ENCODE measurements at places on chromosomes 1 and 21.

DNA sequence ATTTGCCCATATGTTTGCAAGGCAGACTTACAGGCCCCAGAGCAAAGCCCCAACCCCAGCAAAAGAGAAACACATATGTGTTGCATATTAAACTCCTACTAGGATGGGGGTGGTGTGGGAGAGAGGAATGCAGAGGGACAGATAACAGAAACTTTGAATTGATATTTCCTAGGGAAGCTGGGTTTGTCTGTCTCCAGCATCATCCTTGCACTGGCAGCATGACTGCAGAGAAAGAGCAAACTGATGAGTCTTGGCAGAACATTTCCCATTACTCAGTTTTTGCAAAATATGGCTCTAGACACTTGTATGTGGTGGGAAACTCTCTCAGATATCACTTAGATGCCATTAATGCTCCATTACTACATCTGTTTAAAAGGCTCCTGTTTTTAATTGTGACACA, 43.8 kb upstream of the MARK1 start:
- no peak for DNase-seq

- no peak for DNase-seq
Observed at GRCh38 chr1:202145068-202145743, 669 bp upstream of the ARL8A start.

DNA sequence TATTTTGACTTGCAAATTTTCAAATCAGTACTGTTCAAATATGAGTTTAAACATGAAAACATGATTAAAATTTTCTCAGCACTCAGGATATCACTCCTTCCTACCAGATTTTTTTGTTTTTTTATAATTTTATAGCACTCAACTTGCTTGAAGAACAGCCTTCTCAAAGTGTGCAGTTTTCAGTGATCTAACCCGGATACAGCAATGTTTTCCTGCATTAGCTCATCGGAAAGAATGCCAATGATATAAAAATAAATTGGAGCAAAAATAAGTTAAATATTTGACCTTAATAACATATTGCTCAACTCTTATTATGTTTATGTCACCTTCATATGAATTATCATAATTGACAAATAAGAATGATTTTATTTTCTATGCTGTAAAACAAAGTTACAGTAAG, 766.8 kb downstream of the USP25 start:
- no peak for DNase-seq

DNA sequence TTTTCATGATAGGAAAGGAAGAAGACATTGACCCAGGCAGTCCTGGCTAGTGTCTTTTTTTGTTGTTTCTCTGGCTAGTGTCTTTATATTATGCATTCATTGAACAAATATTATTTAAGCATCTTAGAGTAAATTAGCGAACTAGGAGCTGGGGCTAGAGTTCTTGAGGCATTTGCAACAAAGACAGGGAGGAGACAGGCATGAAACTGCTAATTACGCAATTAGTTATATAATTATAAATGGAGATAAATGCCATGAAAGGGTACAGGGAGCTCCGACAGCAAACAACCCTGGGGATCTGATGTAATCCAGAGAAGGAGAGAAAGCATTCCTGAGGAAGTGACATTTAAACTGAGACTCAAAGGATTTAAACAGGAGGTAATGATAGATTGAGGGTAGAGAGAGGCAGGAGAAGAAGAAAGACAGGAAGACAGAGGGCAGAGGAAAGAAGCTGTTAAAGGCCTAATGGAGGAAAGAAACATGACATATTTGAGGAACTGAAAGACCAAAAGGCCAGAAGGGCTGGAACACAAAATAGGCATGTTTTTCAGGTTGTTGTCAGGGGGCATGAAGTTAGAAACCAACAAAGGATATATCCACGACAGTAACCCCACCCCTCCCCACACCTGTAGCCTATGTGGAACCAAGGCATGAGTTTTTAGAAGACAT, 99.5 kb upstream of the GJB5 start:
- no peak for DNase-seq

- no peak for DNase-seq
Observed at GRCh38 chr1:229230893-229231753, 39.8 kb upstream of the RAB4A start.

DNA sequence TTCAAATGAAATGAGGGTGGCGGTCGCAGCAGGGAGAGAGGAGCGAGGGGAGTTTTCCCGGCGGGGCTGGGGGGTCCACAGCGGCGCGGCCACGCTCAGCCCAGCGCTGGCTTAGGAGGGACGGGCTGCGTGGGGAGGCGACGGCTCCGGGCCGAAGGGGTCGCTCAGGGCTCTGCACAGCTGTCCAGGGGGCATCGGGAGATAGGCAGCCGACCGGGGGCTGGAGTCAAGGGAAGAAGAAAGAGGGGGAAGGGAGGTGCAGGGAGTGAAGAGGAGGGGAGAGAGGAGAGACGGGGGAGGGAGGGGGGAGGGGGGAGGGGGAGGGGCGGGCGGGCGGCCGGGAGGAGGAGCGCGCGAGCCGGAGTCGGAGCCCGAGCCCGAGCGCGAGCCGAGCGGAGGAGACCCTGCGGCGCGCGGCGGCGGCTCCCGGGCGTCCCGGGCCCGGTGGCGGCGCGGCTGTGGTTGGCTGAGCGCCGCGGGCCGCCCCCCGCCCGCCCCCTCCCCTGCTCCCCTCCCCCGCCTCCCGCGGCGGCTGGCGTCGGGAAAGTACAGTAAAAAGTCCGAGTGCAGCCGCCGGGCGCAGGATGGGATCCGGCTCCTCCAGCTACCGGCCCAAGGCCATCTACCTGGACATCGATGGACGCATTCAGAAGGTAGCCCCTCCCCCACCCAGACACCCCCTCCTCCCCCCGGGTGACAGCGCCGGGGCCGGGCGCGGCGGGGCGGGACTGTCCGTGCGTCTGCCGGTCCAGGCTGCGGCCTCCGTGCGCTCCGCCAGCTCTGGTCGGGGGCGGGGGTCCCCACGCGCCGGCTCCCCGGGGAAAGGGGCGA, at the start of gene PDE9A:
Gene PDE9A (plus strand): TSS at position 391 of the 831 bp plus-strand sequence. CDS start 194 bp downstream, at position 585.
- no peak for DNase-seq

DNA sequence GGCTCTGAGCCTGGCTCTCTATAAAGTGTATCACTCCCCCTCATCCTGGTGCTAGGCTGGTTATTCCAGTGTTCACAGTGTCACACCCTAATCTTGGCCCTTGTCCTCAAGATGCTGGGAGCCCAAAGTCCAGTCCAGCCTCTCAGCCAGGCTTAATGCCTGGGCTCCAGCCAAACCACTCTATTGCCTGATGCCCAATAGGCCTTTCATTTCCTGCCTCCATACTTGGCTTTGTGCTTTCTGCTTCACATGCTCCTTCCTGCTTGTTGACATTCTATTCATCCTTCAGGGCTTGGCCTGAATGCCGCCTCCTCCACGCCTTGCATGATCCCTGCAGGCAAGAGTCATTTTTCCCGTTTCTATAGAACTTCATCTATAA, 1.7 kb downstream of the KLHDC8A start:
- no peak for DNase-seq
